ENCODE measurements at places on chromosomes 2 and 18.

DNA sequence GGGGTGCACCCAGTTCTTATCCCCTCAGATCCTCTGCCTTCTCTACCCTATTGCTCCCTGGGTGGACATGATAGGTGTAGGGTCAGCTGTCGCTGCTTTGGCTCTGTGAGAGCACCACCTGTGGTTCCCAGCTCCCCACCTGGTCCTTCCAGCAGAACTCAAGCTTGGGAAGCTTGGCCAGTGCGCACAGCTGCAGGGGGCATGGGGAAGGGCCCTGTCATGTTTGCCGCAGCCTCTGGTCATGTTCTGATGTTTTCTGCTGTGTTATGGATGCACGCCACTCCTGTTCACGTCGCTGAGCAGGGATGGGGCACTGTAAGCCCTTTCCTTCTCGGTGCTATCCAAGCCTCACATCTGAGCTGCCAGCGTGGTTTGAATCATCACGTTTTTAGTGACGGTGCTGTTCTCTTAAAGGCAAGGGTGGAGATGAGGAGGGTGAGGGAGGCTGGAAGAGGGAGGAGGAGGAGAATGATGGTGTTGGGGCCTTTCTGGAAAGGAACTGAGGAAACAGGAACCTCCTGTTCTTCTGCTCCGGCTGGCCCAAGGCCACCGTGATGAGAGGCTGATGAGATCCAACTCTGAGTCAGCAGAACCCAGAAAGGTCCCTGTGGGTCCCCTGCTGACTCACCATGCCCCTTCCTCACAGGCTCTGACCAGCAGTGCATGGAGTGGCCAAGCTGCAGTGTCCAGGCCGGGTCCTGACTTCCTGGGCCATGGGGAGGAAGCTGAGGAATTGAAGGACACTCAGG, 78.0 kb downstream of the LIPG start:
- DNase-seq, result no peak

DNA sequence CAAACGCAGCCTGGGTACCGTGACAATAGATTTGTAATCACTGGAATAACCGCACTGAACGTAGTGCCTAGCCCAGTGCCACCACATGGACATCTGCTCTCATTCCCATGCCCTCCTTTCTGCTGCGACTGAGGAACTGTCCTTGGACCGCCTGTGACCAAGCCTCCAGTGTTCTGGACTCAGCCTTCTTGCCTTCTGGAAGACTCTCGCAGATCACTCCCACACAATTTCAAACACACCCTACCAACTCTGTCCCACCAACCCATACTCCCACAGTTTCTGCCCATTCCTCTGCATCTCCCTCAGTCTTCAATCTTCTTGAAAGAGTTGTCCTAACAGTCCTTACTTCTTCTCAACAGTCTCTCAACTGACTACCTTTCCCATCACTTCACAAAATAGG, 2.1 kb downstream of the RNF149 start:
- DNase-seq, result no peak

DNA sequence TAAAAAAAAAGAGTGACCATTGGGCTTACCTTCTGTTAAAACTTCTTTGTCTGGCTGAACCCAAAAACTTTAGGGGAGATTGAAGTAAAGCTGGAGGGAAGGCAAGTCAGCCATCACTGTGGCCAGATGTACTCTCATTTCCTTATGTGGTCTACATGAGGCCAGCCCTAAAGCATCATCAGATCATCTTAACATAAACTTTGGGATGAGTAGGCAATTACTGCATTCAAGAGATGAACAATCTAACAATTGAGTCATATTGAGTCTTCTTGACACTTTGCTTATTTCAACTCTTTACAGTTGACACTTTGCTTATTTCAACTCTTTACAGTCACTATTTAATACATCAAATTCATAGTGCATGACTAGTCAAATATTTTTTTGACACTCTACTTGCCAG, 155.6 kb downstream of the QPCT start:
- DNase-seq, result no peak

DNA sequence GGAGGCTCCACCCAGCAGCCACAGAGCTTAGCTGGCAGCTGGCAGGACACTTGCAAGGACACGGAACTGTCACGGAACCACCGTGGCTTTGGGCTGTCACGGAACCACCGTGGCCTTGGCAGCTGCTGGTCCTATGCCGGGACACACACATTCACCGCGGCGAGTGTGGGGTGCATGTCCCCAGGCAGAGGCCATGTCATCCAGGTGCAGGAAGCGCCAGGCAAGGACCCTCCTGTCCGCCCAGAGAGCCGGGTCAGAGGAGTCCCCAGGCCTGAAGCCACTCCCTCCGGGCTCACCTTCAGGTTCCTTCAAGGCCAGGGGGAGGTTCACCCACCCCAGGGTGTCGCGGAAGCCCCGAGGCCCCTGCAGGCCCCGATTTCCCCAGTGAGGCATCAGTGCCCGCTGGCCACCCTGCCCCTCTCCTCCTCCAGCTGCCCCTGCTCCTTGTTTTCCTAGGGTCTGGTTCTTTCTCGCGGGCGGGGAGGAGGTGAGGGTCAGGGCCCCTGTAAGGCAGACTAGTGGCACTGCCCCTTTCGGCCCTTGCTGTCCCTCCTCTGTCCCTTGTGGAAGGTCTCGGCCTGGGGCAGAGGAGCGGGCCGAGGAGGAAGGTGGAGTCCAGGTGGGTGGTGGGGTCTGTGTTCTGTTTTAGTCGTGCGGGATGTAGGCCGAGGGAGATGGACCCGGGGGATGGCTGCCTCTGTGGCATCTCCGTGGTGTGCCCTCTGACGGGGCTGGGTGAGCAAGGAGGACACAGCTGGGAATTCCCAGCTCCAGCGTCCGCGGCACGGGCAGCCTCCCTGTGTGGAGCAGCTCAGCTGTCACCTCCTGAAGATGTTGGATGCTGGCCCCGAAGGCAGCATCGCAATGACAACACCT, 60.6 kb downstream of the NFATC1 start:
- DNase-seq, result no peak

DNA sequence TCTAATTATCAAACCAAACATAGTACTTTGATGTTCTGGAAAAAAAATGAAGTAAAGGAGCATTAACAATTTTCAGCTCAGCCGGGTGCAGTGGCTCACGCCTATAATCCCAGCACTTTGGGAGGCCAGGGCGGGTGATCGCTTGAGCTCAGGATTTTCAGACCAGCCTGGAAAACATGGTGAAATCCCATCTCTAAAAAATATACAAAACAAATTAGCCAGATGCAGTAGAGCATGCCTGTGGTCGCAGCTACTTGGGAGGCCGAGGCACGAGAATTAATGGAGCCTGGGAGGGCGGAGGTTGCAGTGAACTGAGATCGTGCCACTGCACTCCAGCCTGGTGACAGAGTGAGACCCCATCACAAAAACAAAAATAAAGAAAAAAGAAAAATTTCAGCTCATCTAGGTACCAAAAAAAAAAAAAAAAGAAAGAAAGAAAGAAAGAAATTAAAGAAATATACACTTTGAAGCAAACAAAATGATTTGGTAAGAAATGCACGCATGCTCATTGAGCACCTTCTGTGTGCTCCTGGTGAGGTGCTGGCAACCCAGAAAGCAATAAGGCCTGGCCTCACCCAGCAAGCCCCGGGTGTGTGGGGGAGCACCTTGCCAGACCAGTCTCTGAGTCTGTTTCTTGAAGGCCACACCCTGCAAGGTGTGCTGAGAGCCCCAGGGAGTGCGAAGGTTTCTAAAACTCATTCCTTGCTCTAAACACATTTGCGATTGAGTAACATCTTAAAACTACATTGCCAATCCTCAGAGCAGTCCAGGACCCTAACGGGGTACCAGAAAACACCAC, 133.5 kb downstream of the TFCP2L1 start:
- DNase-seq, result peak; percentile 13

All from skin of body (tissue), 3 donors.